ENCODE measurements at places on chromosomes 7 and 10.
A peak's percentile ranks its signal among the peaks of the same experiment; 100 is the strongest.

GRCh38 chr7:99562114-99562784 lies 3.8 kb downstream of the ZNF655 start:
- no peak for DNase-seq

GRCh38 chr7:106415433-106415832 lies 130.7 kb upstream of the NAMPT start:
- no peak for DNase-seq

DNA sequence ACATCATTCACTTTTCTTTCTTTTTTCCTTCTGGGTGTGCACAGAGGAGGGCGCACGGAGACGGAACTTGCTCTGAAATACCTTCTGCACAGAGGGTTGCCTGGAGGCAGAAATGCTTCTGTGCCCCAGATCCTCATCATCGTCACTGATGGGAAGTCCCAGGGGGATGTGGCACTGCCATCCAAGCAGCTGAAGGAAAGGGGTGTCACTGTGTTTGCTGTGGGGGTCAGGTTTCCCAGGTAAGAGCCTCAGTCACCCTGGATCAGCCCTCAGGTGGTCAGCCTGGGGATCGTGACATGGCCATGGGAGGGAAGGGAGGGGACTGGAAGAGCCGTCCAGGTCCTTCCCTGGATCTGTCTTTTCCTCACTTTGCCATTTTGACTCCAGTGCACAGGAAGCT lies 33.6 kb downstream of the VWA2 start:
- no peak for DNase-seq

GRCh38 chr7:27462575-27463270 lies 200.0 kb downstream of the HIBADH start:
- no peak for DNase-seq

DNA sequence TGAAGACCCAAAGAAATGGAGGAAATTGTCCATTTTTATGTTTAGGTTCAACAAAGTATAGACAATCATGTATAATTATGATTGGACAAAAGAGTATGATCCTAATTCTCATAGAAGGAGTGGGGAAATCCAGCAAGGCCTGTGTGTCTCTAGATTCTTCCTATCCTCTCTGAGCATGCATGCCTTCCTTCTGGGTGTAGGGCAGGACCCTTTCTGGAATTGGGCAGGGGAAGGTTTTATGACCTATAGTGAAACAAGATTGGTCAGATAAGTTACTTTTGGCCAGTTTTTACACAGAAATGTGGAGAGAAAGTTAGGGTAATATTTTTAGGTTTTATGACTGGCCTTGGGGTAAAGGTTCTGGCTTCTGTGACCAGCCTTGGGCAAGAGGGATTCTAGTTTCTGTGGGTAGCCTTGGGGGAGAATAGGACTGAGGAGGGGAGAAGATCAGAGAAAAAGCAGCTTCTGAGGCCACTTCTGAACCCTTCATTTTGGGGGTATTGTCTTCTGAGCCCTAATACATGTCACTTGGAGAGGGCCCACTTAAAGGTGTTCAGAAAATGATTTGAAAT lies 289.4 kb downstream of the EXOC4 start:
- no peak for DNase-seq

DNA sequence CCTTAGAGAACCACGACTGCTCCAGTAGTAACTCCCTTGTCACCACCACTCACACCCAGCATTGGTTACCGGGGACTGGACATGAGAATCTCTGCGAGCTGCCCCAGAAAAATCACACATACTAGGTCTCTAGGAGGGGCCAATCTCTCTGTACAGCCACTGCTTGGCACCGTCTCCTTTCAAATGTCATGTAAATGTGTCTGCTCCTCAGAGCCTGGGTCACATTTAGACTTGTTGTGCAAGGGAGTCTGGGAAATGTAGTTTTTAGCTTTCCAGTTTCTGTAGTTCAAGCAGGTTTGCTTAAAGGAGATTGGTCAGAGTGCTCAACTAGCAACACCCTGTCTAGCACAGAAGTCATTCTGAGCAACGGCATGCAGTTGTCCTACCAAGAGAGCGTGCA lies 60.0 kb downstream of the CHN2 start:
- DNase-seq, result no peak

GRCh38 chr7:39128287-39128843 lies 150.7 kb downstream of the POU6F2 start:
- no peak for DNase-seq

GRCh38 chr7:135914346-135914745 lies 62.8 kb downstream of the MTPN start:
- no peak for DNase-seq

- peak; percentile 54 for DNase-seq
Measured at GRCh38 chr7:37927773-37928444, 7.5 kb downstream of the EPDR1 start.

GRCh38 chr10:121926671-121927317 lies 1.0 kb downstream of the ATE1 start:
- DNase-seq, result no peak

DNA sequence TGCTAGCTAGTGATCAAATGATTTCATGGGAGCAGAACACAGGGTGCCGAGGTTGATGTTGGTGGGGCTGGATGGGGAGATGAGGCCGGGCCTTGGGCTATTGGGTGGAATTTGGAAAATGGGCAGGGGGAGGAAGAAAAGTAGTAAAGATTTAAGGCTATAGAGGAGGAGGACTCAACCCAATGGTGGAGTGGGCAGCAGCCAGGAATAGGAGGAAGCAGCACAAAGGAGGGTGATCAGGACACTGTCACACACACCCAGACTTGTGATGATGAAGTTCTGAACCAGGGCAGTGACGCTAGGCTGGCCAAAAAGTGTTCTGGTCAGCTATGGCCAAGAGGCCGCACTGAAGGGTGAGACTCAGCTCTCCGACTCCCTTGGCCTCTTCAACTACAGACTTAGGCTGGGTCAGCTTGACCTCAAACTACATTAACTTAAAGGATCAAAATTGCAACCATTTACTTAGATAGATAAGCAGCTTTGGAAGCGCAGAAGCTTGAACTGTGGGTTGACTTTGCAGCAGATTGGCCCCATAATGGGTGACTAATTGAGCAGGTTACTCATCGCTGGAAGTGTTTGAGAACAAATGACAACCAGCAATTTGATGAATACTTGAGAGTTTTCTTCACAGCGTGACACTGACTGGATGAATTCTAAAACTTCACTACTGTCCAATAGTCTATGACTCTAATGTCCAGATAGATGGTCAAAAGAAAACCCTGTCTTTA lies 29.4 kb upstream of the GPR26 start:
- DNase-seq, result no peak

DNA sequence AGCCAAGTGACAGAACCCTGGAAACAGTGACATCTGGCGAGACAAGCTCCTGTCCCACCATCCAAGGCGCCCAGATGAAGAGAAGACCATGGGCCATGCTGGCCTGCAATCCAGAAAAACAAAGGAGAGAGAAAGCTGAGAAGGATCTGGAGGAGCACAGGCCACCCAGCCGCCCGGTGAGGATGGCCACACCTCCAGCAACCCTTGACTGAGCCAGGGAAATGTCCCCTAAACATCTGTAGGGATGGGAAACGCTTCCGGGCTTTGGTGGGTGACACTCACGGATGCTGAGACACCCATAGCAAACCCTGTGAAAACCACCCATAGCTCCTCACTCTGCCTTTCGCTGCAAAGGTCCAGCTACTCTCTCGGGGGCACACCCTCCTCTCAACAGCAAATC lies 32.0 kb downstream of the TCERG1L start:
- no peak for DNase-seq

DNA sequence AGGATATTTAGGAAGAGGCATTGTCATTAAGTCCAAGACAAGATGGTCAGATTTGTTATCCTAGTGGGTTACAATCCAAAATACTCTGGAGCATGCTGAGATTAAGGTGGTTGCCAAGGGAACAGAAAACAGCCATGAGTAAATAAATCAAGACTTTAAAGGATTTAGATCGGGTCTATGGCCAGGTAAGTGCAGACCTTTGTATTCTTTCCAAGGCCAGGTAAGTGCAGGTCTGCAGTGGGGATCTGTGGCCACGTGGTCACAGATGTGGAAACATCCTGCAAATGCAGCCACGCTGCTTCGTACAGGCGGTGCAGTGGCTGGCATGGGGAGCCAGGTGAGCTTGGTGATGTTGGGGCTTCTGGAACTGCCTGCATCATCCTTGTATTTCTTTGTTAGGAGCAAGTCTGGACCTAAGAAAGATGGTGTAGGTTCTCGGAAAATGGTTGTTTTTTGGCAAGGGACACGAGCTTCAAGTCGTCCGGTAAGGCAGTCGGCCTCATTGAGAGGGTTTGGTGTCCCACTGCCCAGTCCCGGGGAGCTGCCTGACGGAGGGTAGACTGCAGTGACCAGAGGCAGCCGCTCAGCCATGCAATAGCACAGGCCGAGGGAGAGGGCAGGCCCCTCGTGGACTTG lies 21.8 kb downstream of the ZNF775 start:
- no peak for DNase-seq

DNA sequence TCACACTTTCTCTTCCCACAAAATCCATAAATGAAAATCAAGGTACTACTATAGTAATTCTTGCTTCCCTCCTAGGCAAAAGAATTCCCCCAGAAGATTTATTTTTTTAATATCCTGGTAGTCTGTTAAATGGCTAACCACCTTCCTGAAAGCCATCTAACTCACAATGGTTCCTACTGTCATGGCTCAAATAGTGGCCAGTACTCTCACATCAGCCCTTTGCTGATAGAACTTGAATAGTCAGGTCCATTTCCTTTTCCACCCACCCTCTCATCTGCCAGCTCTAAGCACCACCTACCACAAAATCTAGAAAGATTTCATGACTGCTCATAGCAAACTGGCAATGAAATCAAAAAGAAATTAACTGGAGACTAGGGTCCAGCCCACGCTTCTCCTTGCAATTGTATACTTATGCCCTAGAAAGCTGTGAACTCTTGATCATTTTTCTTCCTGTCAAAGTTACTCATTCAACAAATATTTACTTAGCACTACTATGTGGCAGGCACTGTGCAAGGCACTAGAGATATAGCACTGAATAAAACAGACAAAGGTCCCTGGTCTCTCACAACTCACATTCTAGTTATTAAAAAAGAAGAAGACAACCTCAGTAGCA lies 60.4 kb downstream of the ARMH3 start:
- DNase-seq, result no peak

DNA sequence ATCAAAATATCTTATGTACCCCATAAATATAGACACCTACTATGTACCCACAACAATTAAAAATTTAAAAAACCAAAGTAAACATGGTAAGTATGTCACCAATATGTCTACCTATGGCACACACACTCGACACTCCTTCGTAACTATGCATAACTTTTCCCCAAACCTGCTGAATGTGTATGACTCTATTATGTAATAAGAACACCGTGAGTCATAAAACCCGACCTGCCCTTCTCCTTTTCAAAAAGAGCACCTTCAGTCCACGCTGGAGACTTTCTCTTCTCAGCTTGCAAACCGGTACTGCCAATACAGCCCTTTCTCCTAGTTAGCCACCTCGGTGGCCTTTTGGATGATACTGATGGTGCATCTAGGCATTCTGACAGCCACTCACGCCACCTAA lies 186.3 kb downstream of the PRPF18 start:
- DNase-seq, result no peak

DNA sequence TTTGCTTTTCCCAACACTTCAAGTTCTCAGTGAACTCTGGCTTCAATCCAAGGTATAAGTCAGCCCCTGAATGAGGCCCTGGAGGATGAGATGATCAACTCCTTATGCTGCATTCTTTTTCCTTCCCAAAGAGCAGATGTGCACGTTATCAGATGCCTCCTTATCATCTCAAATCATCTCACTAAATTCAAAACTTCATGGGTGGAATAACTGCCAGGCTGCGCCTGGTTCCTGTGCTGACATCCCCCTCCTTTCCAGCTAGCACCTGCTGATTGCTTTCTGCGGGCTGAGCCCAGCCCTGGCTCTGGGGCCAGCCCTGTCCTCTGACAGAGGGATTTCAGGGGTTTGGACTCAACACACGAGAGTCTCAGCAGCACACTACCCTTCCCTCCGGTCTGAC lies 44.9 kb downstream of the TLL2 start:
- no peak for DNase-seq

DNA sequence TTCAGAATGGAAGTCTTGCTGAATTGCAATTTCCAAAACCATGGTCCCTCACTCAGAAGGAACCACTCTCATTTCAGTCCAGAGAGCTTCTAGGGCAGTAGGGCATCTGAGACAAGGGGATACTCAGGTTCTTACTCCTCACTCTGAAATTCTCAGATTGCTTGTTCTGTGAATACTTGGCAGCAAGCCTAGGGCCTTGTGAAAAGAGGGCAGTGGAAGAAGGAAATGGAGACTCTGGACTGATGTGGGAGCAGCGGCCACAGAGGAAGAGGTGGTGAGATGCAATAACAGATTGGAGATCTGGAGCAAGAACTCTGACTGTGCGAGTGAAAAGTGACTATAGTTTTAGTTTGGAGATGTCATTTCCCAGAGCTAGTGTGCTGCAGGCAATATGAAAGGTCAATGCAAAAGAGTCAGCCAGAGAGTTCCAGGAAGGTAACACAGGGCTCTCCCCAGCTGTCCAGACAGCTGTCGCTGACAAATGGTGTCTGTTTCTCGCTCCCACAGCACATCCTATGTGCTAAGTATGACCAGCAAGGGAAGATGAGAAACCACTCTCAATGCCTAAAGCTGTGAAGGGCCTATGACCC lies 291.6 kb upstream of the KIAA1217 start:
- no peak for DNase-seq

GRCh38 chr7:100764841-100765240 lies 31.4 kb downstream of the ZAN start:
- DNase-seq, result no peak

DNA sequence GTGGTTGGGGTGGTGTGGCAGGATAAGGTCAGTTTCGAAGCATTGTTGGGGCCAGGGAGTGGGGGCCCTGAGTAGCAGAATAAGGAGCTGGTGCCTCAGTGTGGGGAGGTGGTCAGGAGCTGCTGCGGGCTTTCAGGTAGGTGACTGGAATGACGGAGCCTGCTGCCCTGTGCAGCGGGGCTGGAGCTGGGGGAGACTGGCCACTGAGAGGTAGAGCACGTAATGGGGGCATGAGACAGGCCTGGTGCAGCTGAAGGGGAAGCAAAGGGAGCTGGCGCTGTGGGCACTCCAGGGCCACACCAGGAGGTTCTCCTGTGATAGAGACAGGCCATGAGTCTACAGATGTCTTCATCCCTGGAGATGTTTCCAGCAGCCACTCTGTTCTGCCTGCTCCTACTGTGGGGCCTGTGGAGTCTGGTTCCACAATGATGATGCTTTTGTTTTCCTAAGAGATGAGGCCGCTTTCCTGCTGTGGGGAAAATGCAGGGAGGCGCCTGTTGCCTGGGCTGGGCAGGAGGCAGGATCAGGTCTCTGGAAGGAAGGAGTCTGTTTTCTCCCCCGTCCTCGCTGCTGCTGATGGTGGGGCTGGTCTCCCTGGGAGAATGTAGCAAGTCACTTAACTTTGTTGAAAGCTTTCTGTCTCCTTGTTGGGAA lies 31.1 kb downstream of the NUB1 start:
- DNase-seq, result no peak

- no peak for DNase-seq
Measured at GRCh38 chr10:59002011-59002410, 174.4 kb upstream of the PHYHIPL start.

GRCh38 chr10:78754269-78755062 lies 314.3 kb upstream of the ZMIZ1 start:
- DNase-seq, result peak; percentile 85

- no peak for DNase-seq
Measured at GRCh38 chr7:117550625-117551024, 70.8 kb downstream of the CFTR start.

- DNase-seq, result no peak
Measured at GRCh38 chr10:5506246-5506645, 6.9 kb upstream of the CALML5 start.

- DNase-seq, result no peak
Measured at GRCh38 chr10:133445268-133445732, 8.4 kb upstream of the SCART1 start.
